ENCODE measurements at places on chromosomes 2 and 18.

GRCh38 chr18:33916200-33916599, 308.5 kb downstream of the NOL4 start:
- no peak for DNase-seq

- no peak for DNase-seq
Measured at GRCh38 chr2:229335877-229336346, 64.8 kb upstream of the PID1 start.

DNA sequence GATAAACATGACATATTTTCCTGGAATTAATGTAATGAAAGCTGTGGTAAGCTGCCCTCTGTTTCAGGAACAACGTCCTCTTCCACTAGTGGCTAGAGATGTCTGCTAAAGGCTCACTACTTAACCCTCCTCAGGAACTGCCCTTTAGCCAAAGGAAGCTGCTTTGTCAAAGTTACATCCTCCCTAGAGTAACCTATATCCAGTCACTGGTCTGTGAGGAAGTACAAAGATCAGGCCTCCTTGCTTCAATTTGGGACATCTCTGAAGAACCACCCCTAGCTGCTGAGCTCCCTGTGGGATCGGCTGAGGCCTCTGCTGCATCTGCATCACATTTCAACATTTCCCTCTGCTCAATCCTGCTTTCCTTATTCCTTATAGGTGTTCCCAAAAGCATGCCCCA, 107.8 kb downstream of the PRELID3A start:
- DNase-seq, result no peak

- no peak for DNase-seq
Measured at GRCh38 chr2:40243581-40244187, 208.2 kb downstream of the SLC8A1 start.

- no peak for DNase-seq
Measured at GRCh38 chr2:54619660-54620231, 103.7 kb upstream of the EML6 start.

DNA sequence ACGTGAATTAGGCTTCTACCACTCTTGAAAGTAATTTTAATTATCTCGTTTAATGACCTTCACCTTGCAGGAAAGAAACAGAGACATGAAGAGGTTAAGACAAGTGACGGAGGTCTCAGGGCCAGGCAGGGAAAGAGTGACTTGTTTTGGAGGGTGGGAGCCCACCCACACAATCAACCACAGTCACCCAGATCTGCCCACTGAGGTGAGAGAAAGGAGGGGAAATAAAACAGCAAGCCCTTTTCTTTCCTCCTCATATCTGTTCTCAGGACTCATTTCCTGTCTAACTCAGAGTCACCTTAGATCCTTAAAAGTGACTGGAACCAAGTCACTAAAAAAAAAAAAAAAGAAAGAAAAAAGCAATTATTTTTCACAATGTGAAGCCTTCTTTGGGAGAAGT, 26.8 kb downstream of the ATP8B1 start:
- no peak for DNase-seq

DNA sequence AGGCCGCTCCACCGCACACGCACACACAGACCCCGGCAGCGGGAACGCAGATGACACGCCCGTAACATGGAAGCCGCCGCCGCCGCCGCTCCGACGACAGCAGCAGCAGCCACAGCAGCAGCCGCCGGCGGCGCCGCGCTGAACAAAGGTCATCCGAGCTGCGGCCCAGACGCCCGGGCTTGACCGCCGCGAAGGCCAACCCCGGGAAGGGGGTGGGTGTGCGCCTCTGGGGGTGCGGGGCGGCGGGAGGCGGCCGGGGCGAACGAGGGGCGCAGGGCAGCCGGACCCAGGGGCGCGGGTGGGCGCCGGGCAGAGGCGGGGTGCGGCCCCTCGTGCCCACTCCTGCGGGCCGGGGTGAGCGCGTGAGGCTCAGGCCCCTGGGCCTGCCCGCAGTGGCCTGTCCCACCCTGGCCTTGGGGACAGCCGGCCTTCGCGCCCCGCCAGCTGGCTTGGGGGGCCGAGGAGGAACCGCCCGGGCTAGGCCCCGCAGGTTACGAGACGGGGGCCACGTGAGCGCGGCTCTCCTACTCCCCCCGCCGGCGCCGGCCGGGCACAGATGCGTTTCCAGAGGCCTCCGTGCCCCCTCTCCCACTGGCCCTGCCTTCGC, 1.0 kb upstream of the ZNF532 start:
- peak; percentile 41 for DNase-seq

DNA sequence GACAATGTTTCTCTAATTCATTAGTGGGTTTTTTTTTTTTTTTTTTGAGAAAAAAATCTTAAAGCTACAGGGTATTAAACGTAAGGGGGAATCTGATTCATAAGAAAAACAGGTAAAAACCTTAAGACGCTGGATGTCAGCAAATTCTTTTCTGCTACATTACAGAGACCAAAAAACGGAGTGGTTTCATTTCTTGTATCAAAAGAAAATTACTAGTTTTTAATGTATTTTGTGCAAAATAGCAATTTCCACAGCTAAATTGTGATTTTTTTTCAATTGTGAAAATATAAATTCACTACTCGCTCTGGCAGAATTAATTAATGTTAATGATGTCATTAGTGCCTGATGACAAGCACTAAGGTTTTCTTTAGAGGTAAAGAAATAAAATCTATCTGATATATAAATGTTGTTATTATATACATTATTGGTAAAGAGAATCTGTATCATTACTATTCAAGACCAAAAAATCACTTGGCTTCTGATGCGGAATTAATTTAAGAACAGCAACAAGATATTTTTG, 9.9 kb downstream of the OTX1 start:
- DNase-seq, result no peak

- DNase-seq, result no peak
Measured at GRCh38 chr2:204437815-204438756, 107.2 kb upstream of the PARD3B start.

- peak; percentile 45 for DNase-seq
Measured at GRCh38 chr2:148552675-148553331, 91.7 kb upstream of the EPC2 start.

- no peak for DNase-seq
Measured at GRCh38 chr2:130828461-130828860, 8.3 kb upstream of the ARHGEF4 start.

DNA sequence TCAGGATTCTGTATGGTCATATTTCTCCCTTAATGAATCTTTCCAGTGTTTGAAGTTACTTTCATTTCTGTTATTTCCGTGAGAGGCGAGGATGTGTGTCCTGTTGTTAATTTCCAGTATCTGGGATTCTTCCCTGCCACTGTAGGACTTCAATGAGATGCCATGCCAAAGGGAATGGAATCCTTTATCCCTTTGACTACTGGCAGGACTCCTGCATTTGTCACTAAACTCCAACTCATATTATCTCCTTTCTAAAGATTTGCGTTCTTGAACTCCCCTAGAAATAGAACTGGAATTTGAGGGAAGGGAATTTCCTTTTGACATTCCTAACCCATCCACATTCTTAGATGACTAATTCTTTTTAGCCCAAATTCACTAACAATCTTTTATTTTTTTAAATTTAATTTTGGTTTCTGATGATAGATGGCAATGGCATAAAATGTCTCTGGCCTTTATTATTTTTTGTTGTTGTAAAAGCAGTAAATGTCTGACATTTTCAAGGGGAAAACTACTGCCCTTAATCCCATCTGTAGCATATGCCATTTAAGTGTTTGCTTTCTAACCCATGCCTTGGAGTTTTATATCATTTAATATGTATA, 87.8 kb upstream of the EML6 start:
- no peak for DNase-seq

GRCh38 chr2:118168615-118169014, 80.3 kb downstream of the INSIG2 start:
- no peak for DNase-seq

All from G401 (cell line).